ENCODE measurements at places on chromosomes 7 and 10.

GRCh38 chr7:44291066-44291732 is 34.2 kb downstream of the CAMK2B start:
- no peak for DNase-seq

- DNase-seq: no peak
Observed at GRCh38 chr7:99822731-99823718, 4.8 kb upstream of the CYP3A43 start.

DNA sequence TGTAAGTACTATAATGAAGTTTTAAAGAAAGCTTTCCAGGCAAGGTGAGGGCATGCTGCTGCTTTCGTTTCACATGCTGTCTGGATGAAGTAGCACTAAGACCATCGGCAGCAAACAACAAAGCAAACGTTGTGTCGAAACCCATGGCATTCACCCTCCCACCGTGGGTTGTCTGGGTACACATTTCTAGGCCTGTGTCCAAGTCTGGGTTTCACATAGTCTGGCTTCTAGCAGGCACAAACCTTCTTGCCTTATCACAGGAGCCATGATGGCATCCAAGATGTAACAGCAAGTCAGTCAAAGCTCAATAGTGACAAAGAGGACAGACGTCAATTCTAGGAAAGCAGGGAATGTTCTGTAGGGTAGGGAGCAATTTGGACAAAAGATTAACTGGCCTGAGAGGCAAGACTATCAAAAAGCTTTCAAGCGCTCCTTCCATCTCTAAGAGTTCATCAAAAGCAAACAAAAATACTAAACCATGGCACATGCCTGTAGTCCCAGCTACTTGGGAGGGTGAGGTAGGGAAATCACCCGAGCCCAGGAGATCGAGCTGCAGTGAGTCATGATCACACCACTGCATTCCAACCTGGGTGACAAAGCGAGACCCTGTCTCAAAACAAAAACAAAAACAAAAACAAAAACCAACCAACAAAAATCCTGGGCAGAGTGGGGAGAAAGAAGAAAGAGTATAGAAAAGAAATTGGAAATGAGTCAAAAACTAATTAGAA is 42.7 kb downstream of the PAXIP1 start:
- DNase-seq: no peak

DNA sequence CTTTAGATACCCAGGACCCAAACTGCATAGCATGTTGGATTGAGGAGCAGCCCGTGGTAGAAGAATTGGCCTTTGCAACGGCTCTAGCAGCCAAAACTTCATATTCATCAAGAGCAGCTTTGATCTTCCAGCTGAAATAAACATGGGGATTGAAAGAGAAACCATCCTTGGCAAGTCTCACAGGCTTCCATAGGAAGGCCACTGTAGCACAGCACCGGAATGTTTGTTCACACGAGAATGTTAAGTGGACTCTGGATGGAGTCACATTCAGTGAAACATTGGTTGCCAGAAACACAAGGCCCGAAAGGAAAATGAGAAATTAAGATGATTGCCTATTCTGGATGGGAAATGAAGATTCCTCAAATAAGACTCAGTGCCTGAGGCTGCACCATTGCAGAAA is 97.4 kb downstream of the RAB18 start:
- DNase-seq: no peak

GRCh38 chr7:78985509-78985908 is 468.0 kb downstream of the MAGI2 start:
- no peak for DNase-seq

- peak; percentile 12 for DNase-seq
Observed at GRCh38 chr7:2863461-2864066, 19.5 kb upstream of the GNA12 start.

- DNase-seq: no peak
Observed at GRCh38 chr7:86991771-86992191, 67.7 kb downstream of the ELAPOR2 start.

- DNase-seq: no peak
Observed at GRCh38 chr10:93752761-93753160, 5.0 kb upstream of the LGI1 start.

GRCh38 chr10:34112171-34112782 is 702.8 kb downstream of the PARD3 start:
- DNase-seq: no peak

DNA sequence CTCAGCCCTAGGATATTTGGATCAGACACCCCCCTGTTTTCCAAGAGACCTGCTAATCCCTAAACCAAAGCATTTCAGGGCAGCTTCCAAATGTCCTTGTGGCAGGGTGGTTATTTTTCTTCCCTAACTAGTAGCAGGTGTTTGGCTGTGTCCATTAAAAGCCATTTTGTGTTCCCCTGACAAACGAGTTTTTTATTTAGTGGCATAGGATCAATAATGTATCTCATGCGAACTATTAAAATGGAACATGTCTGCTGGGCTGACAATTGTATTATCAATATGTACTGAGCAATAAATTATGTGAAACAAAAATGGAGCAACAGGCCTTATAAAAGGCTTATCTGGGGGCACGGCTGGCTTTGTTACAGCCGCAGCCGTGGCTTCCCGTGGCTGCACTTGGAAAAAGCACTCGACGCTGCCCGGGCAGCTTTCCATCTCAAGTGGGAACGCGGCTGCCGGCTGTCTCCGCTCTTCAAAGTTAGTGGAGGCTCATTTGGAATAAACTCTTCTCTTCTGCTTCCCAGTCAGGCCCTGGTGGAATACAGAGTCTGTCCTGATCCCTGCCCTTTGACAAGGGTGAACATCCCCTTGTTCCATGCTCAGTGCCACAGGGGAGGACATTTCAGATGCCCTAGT is 554.3 kb downstream of the TYW1 start:
- DNase-seq: no peak

- DNase-seq: no peak
Observed at GRCh38 chr10:112896722-112897121, 53.3 kb upstream of the TCF7L2 start.

DNA sequence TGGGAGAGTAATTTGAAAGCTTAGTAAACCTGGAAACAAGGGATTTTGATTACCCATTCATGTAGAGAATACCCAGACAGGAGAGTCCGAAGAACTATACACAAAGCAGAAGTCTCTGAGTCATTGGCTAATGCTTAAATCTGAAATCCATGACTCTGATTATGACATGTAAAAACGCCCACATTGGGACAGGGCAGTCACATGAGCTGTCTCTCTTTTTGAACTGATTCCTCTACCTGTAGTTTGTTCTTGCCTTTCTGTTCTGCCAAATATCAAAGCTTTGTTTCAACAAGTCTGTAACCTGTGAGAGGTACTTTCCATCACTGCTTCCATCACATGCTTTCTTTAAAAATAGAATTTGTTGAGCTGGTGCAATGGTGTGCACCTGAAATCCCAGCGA is 4.3 kb upstream of the GPNMB start:
- DNase-seq: no peak

- no peak for DNase-seq
Observed at GRCh38 chr10:114871379-114871778, 49.8 kb downstream of the FHIP2A start.

- DNase-seq: no peak
Observed at GRCh38 chr10:110273474-110273873, 31.2 kb downstream of the SMNDC1 start.

- DNase-seq: no peak
Observed at GRCh38 chr7:157053118-157053517, 42.7 kb upstream of the MNX1 start.

DNA sequence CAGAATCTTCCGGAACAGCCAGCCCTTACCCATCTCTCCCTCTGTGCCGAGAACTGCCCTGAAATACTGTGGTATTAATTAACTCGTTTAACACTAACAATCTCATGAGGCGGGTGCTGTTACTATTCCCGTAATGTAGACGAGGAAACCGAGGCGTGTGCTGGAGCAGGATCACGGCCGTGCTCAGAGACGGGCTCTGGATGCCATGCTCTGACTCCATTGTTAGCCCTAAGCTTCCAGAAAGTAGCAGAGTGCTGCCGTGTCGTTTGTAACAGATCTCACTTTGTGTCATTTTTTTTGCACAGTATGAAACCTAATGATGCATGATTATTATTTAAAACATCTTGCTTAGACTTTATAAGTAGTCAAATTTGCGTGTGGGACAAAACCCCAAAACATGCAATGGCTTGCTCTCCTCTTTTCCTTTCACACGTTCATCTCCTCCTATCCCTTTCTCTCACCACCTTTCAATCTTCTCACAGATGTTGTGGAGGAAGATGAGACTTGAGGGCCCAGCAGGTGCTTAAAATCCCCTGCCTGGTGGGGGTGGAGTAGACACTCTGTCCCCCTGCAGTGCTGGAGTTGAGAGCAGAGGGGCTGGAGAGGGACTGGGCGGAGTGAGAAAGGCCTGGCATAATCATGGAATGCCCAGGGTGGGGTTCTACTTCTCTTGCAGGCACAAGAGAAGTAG is 482 bp upstream of the ACTR3C start:
- DNase-seq: no peak

- no peak for DNase-seq
Observed at GRCh38 chr7:89731751-89732445, 422.4 kb upstream of the STEAP1 start.

DNA sequence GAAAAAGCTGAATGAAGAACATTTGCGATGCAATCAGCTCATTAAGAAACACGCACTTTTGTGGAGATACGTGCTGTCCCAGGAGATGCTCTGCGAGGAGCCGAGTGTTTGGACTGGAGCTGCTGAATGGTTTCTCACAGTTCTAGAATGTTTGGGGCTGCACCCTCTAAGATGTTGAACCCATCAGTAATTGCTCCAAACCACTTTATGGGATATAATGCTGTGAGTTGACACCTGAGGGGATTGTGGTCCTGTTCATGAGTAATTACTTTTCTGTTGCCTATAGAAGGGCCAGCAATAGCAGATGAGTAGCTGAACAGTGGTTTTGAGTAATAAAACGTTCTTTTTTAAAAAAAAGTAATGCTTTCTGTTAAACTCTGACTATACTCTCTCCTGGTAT is 63.1 kb downstream of the IKZF1 start:
- DNase-seq: no peak

- DNase-seq: no peak
Observed at GRCh38 chr7:27575613-27576012, 87.1 kb downstream of the HIBADH start.
